Activated CD8-positive, alpha-beta T cell treated with anti-CD3 and anti-CD28 coated beads for 36 hours (primary cell): ENCODE measurements at places on chromosomes 16 and 17. TPM values are rescaled to one million over a fixed set of nuclear protein-coding genes. Genes with fewer than 3 reads are reported as not detected.

DNA sequence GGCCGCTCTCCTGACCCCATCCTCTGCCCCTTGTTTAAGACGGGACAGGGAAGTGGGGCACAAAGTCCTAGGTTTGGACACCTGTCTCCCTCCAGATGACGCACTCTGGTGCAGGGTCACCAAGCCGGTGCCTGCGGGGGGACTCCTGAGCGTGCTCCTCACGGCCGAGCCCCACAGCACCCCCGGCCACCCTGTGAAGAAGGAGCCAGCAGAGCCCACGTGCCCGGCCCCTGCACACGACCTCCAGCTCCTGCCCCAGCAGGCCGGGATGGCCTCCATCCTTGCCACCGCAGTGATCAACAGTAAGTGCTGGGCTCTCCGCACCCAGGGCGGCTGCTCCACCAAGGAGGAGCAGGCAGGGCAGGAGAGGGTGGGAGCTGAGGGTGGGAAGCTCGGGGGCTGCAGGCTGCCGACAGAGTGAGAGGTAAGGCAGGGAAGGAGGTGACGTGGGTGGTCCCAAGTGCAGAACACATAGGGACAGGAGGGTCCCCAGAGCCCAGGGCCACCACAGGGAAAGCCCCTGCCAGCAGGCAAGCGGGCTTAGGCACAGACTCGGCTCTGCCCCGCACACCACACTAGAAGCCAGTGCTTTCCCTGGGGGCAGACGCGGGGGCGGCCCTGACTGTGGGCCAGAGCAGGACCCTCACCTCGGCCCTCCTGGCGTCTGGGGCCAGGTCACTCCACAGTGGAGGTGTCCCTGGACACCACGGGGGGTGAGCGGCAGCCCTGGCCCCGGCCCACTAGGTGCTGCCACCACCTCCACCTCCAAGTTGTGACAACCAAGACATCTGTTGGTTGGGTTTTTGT lies 42.1 kb upstream of the ZC3H18 start:
- DNase-seq = no peak

DNA sequence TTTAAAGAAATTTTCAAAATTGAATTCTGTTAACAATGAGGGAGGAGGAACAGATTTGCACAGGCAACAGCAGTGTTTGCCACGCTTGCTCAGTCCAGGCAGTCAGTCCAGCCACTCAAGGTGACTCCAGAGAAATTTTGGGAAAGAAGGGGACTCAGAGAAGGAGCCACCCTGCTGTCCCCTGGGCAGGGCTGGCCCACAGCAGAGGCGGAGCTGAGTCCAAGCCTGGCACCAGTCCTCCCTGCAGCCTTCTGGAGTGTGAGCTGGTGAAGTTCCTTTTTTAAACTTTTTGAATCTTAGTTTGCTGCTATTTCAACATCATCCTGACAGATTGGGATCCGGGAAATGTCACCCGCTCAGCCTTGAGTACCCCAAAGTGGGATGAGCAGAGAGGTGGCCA lies 14.5 kb upstream of the SLC47A2 start:
- DNase-seq = no peak

Gene IST1
- 157 TPM for total RNA-seq

DNA sequence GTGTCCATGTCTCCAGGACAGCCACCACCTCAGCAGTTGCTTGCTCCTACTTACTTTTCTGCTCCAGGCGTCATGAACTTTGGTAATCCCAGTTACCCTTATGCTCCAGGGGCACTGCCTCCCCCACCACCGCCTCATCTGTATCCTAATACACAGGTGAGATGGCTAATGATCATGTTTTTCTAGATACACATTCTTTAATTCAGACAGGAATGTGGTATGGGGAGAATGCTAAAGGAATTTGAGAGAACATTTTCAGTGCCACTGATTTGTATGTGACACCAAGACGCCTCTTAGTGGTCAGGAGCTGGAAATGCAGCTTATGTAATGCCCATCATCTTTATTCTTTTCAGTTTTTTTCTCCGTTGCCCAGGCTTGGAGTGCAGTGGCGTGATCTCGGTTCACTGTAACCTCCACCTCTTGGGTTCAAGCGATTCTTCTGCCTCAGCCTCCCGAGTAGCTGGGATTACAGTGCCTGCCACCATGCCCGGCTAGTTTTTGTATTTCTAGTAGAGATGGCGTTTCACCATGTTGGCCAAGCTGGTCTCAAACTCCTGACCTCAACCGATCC lies 8.9 kb upstream of the RAPGEFL1 start:
- peak; percentile 50 for DNase-seq

DNA sequence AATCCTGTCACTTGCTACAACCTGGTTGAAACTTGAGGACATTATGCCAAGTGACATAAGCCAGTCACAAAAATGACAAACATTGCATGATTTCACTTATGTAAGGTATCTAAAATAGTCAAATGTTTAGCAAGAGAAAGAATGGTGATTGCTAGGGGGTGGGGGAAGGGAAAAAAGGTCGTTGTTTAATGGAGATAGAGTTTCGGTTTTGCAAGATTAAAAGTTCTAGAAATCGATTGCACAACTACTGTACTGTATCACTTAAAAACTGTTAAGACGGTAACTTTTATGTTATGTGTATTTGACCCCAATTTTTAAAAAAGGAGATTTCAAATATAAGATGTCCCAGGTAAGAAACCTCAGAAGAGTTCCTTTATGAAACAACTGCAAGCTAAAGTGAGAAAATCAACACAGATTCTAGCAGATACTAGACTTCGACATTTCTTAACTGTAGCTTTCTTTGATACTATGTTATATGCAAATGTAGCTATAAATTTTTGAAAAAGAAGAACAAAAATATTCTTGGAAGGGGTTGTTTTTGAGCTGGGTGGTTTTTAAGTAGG lies 5.9 kb downstream of the MEOX1 start:
- DNase-seq = no peak

GRCh38 chr17:39706921-39707337 lies 7.1 kb downstream of the ERBB2 start:
- no peak for DNase-seq

Gene HASPIN
- total RNA-seq = 20.7 TPM

GRCh38 chr16:14600164-14600563 lies 29.9 kb downstream of the PARN start:
- no peak for DNase-seq

- peak; percentile 26 for DNase-seq
Measured at GRCh38 chr16:50021544-50021943, 3.5 kb upstream of the CNEP1R1 start.

Gene TBC1D3C
- total RNA-seq = not detected

GRCh38 chr17:28057731-28058246 lies 15.3 kb downstream of the NLK start:
- DNase-seq = no peak

Gene STX1B
- 1.8 TPM for total RNA-seq

Gene C16orf89
- total RNA-seq = not detected

Gene NTN1
- total RNA-seq = 1.2 TPM

DNA sequence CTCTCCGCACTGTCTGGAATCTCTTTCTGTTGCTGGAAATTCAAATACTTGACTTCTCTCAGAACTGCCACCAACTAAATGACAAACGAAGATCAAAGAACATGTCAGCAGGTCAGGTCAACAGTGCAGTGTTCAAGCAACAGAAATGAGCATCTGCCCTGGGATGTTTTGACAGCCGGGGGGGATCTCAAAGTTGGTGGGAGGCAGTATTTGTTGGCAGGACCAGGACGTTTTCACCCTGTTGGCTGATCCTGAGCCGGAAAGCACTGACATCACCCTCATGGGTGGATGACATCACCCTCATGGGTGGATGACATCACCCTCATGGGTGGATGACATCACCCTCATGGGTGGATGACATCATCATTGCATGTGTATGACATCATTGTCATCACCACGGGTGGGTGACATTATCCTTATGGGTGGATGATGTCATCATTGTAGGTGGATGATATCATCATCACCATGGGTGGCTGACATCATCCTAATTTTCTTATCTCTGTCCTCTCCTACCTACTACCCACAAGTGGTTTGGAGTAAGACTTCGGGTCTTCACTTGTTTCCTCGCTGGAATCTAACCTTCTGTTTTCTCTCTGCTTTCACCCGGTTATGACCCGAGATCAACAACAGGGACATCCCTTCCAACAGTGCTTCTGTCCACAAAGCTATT lies 18.9 kb downstream of the DNAH17 start:
- DNase-seq = peak; percentile 28

DNA sequence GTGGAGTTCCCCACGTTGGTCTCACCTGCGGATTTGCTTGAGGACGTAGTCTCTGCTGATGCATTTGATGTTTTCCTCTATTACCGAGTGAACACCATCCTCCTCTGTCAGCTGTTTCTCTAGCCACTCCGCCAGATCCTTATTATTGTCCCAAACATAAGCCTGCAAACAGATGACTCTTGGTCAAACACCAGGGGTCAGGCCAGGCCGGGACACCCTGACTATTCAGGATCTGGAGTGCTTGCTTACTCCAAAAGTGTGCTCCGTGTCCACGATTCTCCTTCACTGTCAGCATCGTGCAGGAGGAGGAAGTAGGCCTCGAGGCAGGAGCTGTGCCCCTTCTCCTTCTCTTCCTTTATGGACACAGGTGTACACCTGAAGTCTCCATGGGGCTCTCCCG lies 140.2 kb downstream of the AATF start:
- no peak for DNase-seq

DNA sequence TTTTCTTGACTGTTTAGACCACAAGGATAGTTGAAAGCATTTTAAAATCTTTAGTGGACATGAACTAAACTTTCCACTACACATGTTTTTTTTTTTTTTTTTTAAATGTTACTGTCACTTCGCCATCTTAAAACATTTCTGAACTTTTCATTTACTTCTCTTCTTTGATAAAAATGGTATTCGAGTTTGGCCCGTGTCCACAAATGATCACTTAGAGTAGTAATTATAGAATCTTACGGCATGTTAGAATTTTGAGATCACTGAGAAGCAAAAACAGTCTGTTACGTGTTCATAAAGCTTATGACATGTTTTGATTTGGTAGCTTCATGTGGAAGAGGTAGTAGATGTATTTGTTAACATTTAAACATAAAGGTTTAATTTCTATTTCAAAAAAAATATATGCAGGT lies 1.1 kb downstream of the NSRP1 start:
- no peak for DNase-seq

- no peak for DNase-seq
Measured at GRCh38 chr16:15879255-15879811, 9.1 kb downstream of the CEP20 start.

Gene CCL4
- 287 TPM for total RNA-seq

GRCh38 chr17:37317867-37318266 lies 57.9 kb upstream of the C17orf78 start:
- no peak for DNase-seq
